ENCODE measurements at places on chromosomes 7 and 10.

GRCh38 chr7:11633310-11633709 is 198.7 kb downstream of the THSD7A start:
- DNase-seq = no peak

GRCh38 chr10:124180044-124180745 is 86.8 kb upstream of the CHST15 start:
- no peak for DNase-seq

GRCh38 chr10:95941115-95941514 is 33.3 kb downstream of the CC2D2B start:
- no peak for DNase-seq

- DNase-seq = peak; percentile 15
These were observed 163.5 kb downstream of the SH3PXD2A start for GRCh38 chr10:103691723-103692435.

DNA sequence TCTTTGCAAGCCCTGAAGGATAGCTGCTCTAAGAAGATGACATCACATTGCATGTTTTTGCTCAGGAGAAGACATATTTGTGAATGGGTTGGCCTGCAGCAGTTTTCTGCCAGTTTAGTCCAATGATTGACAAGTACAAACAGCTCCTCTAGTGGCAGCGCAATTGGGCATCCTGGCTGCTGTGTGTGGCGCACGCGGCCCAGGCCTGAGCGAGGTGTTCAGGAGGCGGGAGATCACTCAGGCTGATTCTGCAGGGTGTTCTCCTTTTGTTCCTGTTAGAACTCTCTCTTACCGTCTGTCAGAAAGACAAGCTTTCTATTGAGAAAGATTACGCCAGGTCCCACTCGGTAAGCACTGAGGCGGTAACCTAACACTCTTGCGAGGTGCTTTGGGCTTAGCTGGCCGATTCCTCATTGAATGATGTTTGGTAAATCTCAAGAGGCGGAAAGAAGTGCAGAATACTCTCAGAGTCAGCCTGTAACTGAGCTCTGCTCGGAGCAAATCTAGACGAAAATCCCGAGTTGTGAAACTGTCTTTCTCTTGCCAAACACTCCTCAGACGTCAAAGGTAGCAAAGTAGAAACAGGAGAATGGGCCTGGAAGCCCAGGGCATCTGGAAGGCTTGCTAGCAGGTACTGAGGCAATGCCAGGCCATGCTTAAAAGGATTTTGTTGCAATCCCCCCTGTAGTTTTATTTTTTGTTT is 219.2 kb upstream of the BMPER start:
- peak; percentile 55 for DNase-seq

DNA sequence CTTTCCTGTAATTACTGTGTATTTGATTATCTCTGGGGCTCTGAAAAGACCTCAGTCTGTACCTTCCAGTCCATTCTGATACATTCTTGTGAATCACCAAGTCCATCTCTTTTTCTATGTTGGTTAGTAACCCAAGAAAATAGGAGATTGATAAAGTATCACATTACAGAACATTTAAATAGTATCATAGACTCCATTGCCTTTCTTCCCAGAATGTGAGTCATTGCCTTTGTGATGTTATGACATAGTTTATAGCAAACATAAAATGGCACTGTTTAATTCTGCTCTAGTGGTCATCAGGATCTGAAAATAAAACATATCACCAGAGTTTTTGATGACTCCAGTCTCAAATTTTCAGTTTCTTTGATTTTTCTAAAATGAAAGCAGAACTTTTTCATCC is 78.4 kb downstream of the NRG3 start:
- peak; percentile 16 for DNase-seq

Data from amniotic epithelial cell (primary cell).